ENCODE measurements at places on chromosomes 12 and 14.

- DNase-seq = no peak
Measured at GRCh38 chr12:92431146-92431545, 271.6 kb upstream of the PLEKHG7 start.

GRCh38 chr14:21070083-21070609 is at the start of gene ARHGEF40:
TSS of gene ARHGEF40 (plus strand) at chr14:21070304. CDS start at chr14:21070397, 93 bp downstream.
- no peak for DNase-seq

- no peak for DNase-seq
Measured at GRCh38 chr12:85639834-85640233, 196.4 kb downstream of the RASSF9 start.

DNA sequence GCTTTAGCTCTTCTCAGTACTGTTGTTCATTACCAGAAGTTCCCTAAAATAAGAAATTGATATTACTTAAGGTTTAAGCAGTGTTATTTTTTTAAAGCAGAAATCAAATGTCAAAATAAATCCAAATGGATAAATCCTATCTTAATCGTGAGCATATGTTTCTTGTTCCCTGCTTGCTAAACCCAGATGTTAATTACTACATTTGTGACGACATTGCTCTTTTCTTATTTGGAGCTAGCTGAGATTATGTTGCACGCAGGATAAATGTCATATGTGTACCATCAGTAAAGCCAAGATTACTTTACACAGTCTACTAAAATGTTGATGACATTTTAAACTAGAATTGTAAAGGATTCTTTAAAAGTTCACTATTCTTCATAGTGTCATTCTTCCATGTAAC is 157.5 kb downstream of the PLCZ1 start:
- no peak for DNase-seq

- peak; percentile 39 for DNase-seq
Measured at GRCh38 chr14:61695695-61696527, 598 bp downstream of the HIF1A start.

DNA sequence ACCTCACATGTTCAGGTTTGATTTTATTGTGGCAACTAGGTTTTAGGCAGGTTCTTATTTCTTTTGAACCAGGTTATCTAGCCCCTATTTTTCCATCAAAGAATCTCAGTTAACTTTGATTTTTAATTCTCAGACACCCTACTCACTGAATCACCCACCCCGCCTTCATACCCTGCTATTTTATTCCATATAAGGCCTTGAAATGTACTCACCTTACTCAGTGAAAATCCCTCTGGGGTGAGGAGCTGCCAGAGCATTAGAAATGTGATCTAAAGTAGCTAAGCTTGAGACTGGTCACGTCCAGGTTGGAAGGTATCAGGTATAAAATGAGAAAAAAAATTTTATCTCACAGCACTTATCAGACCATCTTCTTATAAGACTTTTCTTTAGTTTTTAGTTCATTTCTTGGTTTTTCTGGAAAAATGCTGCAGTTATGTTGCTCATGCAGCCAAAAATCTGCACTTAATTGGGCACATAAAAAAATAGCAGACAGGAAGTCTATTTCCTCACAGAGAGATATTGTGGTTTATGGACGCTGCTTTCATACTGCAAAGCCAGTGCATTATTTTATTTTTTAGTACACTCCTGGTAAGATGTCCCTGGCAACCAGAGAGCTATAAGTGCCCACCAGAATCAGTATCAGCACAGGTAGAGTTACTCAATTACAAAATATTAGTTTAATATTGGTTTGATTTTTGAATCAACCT is 101.5 kb upstream of the CCDC91 start:
- DNase-seq = no peak

- no peak for DNase-seq
Measured at GRCh38 chr12:3753544-3754284, 805 bp upstream of the CRACR2A start.

DNA sequence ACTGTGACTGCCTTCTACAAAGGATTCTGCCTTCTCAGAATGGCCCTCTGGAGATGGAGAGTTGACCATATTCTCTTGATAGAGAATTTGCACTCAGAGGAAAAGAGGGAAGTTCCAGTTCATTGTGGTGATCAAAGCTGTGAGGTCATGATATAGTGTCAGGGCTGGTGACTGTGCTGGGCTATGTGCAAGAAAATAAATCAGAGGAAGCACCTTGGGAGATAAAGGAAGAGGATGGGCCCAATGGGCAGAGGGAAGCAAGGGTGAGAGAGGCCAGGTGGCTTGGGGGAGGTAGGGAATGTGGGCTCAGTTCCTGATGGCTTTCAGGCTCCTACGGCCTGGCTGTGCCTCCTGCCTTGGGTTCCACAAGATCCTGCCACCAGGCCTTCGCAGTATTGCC is 145.8 kb downstream of the SLC8A3 start:
- DNase-seq = no peak

- DNase-seq = no peak
Measured at GRCh38 chr14:75884198-75884611, 97.6 kb downstream of the TGFB3 start.

- DNase-seq = no peak
Measured at GRCh38 chr14:59185676-59186075, 2.8 kb upstream of the DAAM1 start.

DNA sequence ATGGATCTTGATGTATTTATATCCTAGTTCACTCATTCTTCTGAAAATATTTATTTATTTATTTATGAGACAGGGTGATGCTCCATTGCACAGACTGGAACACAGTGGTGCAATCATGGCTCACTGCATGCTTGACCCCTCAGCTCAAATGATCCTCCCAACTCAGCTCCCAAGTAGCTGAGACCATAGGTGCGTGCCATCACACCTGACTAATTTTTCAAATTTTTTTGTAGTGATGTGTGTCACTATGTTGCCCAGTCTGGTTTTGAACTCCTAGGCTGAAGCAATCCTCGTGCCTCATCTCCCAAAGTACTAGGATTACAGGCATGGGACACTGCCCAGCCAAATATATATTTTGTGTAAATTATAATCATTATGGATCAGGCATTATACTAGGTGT is 595.6 kb upstream of the ATP2B1 start:
- no peak for DNase-seq

DNA sequence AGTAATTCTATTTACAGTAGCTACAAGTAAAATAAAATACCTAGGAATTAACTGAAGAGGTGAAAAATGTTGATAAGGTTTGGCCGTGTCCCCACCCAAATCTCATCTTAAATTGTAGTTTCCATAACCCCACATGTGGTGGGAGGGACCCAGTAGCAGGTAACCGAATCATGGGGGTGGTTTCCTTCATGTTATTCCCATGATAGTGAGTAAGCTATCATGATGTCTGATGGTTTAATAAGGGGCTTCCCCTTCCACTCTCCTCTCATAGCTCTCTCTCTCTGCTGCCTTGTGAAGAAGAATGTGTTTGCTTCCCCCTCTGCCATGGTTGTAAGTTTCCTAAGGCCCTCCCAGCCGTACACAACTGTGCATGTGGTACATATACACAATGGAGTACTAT is 1170.7 kb downstream of the BCL11B start:
- no peak for DNase-seq

DNA sequence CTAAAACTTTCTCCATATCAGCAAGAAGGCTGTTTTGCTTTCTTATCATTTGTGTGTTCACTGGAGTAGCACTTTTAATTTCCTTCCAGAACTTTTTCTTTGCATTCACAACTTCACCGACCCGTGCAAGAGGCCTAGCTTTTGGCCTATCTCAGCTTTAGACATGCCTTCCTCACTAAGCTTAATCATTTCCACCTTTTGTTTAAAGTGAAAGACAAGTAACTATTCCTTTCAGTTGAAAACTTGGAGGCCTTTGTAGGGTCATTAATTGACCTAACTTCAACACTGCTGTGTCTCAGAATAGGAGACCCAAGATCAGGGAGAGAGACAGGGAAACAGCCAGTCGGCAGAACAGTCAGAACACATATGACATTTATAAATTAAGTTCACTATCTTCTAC is 39.3 kb downstream of the BBS10 start:
- DNase-seq = no peak

DNA sequence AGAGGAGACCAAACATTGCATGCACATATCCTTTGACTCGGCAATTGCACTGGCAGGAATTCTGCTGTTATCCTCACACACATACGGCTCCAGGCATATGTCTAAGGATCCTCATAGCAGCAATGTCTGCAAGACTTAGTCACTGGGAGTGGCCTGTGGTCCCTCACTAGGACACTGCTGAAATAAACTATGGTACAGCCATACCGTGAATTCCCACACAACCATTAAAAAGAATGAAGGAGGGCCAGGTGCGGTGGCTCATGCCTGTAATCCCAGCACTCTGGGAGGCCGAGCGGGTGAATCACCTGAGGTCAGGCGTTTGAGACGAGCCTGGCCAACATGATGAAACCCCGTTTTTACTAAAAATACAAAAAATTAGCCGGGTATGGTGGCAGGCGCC is 105.1 kb downstream of the ZFP36L1 start:
- DNase-seq = no peak

DNA sequence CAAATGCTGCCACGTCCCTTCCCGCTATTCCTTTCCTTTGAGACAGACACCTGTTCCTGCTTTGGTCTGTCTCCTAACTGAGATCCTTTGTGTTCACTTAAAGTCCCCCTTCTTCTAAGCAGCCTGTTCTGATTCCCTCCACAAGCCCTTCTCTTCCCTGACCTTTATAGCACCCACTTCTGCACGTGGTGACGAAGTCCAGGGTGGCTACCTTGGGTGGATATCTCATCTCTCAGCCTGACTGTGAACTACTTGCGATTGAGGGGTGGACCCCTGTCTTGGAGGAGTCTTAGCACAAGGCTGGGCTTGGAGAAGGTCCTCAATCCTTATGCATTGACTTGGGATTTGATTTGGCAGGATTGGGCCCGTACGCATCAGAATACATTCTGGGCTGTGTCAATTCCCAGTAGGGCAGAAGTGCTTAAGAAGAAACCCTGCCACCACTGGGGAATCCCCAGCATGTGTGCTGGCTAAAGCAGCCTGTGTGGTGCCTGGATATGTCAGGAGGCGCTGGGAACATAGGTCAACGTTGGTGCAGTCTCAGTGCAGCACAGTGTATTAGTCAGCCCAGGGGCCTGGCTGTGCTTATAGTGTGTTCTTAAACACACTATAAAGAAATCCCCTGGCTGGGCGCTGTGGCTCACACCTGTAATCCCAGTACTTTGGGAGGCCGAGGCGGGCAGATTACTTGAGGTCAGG is 23.6 kb downstream of the KRT80 start:
- no peak for DNase-seq

- no peak for DNase-seq
Measured at GRCh38 chr12:122459211-122459610, 36.7 kb upstream of the CLIP1 start.

DNA sequence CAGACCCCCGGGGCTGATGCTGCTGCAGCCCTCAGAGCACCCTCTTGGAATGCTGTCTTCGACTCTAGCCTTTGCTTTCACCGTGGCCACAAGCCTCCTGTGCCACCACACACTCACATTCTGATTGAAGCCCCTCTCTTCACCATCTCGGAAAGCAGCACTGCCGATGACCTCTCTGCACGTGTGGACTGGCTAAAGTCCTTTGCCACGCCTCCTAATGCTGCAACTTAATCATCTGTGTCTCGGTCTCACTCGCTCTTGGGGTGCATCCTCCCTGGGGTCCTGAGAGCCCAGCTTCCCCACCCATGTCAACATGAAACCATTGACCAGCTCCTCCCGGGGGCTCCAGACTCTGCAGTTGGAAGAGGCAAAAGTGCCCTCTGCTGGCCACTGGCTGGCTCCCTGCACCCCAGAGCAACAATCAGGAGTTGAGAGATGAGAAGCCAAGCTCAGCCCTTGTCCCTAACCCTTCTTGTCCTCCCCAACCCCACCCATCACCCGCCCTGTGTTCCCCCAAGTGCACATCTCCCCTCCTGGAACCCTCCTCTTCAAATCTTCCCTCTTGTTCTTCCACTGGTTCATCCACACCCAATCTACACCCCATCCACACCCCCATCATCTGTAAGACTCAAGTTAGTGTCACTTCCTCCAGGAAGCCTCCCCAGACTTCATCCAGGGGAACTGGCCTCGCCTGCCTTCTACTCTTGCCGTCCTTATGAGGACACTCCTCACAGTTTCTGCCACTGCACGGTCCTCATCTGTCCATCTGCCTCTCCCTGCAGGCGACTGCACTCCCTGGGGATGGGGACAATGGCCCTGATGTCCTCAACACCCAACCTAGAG is 23.6 kb upstream of the FAM181A start:
- no peak for DNase-seq

DNA sequence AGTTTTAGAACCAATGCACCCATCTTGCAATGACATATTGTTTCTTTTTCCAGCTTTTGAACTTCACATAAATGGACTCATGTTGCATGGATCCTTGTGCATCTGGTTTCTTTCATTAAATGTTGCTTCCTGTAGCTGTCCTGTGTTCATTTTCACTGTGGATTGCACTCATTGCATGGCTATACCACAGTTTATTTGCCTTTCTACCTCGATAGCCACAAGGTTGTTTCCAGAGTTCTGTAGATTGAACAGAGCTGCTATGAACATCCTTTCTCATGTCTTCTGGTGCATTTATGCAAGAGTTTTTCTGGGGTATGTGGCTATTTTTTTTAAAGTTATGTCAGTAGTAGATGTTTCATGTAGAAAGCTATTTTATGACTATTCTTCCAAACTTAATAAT is 3.5 kb upstream of the KRT81 start:
- DNase-seq = no peak

DNA sequence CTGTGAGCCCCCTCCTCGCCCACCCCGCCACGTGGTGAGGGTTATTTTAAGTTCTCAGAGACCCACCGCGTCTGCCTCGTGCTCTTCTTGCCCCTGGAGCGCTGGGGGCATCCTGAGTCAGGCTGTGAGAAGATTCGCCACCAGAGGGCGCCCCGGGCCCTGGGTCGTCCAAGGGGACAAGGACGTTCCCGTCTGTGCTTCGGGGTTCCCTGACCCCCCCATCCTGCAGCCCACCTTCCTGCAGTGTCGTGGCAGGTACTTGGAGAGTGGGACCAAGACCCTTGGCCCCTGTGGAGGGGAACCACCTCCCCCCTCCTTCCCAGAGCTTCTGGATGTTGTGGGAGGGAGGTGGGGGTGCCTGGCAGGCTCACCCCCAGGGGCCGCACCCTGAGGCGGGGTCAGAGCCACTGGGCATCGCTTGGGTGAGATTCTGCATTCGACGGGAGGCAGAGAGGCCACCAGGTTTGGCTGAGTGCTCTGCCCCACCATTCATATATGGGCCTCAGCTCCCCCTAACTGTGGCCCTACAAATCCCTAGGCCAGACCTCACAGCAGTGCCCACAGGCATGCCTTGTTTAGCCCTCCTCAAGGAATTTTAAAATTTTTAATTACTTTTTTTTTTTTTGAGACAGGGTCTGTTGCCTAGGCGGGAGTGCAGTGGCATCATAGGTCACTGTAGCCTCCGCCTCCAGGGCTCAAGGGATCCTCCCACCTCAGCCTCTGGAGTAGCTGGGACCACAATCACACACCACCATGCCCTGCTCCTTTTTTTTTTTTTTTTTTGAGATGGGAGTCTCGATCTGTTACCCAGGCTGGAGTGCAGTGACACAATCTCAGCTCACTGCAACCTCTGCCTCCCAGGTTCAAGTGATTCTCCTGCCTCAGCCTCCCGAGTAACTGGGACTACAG is 17.0 kb downstream of the RHOF start:
- DNase-seq = peak; percentile 79

DNA sequence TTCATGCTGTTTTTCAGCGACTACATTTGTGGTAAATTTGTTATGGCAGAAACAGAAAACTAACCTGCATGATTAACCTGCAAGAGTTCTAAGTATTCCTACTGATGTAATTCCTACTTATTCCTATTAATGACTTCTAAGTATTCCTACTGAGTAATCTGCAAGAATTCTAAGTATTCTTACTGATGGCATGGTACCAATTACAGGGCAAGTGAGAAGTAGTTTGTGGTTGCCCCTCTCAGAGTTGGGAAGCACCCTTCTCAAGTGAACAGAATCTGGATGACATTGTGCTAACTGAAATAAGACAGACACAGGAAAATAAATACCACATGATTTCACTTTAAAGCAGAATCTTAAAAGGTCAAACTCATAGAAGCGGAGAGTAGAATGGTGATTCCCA is 100.9 kb upstream of the CPNE8 start:
- DNase-seq = no peak
